Activated naive CD8-positive, alpha-beta T cell treated with anti-CD3 and anti-CD28 coated beads, Interleukin-2, amount 50 U/mL, for 24 hours (primary cell): ENCODE measurements at places on chromosomes 13 and 19.
A peak's percentile ranks its signal among the peaks of the same experiment; 100 is the strongest.

DNA sequence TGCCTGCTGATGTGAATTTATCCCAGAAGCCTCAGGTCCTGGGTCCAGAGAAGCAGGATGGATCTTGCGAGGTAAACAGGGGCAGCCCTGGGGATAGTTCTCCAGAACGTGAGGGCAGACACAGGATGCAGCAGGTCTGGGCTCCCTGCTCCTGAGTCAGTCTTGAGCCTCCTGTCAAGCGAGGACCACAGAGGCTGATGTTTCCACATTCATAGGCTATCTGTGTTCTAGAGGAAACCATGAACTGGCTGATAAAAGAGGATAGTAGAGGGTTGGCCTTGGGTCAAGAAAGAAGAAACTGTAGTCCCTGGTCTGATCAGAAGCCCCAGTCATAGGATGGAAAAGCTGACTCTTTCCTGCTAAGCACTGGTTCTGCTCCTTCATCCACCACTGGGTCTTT, 2.2 kb downstream of the ZNF175 start:
- H3K4me3 ChIP-seq: no peak overlapping the region
- peaks cover 1% of the 10 kb centered on the region for H3K27me3 ChIP-seq
- H3K27ac ChIP-seq: no peak overlapping the region
- peaks cover 45% of the 10 kb centered on the region for H3K36me3 ChIP-seq

DNA sequence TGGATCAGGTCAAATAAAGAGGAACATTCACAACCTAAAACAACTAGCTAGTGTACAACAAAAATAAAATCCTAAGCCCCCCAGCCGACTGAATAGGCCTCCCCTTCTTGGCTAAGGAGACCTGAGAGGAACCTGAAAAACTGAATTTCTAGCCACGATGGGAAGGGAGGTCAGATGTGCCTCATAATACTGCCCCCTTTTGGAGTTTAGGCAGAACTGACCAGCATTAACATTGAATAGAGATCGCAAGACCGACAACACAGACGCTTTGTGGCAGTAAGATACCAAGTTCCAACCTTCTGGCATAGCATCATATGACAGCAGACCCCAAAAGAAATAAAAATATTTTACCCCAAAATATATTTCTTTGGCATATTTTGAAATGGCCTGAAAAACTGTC, 15.9 kb downstream of the CBY2 start:
- H3K4me1 ChIP-seq: no peaks in the 10 kb centered on the region
- no peak overlapping the region for H3K4me3 ChIP-seq
- H3K27me3 ChIP-seq: no peaks in the 10 kb centered on the region
- DNase-seq: no peak
- no peak overlapping the region for H3K27ac ChIP-seq
- H3K36me3 ChIP-seq: no peaks in the 10 kb centered on the region

DNA sequence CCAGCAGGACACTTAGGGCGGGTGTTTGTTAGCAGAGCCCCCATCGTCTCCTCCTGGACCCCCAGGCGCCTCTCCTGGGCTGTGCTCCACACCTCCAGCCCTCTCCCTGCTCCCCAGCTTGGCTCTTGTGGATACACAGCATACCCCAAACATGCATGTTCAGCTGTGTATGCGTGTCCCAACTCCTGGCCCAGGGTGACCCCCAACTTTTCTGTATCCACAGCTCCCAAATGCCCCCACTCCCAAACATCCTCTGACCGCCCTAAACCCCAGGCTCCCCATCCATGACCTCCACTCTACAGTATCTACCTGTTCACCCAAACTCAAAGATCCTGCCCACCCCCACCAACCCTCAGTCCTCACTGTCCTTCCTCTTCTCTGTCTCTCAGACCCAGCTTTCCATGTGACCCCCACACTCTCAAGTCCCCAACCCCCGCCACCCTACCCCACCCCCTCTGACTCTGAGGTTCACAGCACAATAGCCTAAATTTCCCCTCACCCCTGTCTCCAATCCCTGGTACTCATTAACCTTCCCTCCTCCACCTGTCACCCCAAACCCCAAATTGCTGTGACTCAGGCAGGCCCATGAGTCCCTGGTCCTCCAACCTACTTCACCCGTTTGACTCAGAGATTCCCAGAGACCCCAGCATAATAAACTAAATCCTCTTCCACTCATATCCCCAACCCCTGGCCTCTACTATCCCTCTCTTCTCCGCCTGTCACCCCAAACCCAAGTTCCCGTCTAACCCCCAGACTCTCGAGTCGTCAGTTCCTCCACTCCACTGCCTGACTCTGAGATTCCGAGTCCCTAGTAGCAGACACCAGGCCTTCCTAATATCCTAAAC, 968 bp downstream of the UBE2M start:
- peaks cover 58% of the 10 kb centered on the region for H3K36me3 ChIP-seq
- H3K27ac ChIP-seq: peak overlapping the region; percentile 100
- H3K27me3 ChIP-seq: peaks cover 2% of the 10 kb centered on the region
- peaks cover 80% of the 10 kb centered on the region for H3K4me1 ChIP-seq
- H3K4me3 ChIP-seq: peak overlapping the region; percentile 94

DNA sequence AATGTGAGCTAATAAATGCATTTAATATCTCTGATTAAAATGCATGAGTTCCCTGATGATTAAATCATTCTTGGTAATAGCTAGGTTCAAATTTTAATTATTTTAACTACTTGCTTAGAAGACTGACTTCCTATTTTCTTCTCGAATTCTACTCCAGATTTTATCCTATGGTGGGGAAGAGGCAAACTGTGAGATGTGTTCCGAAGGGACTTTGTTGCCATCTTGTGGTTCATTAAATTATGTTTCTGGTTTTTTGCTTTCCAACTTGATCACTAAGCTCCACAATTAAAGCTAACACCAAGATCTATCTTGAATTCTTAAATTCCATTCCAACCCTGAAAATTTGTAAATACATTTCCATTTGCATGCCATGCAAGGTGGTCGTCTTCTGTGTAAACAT, 538.4 kb upstream of the PCDH20 start:
- no peak overlapping the region for H3K4me3 ChIP-seq
- DNase-seq: no peak
- H3K4me1 ChIP-seq: no peaks in the 10 kb centered on the region
- no peaks in the 10 kb centered on the region for H3K36me3 ChIP-seq

- no peaks in the 10 kb centered on the region for H3K27me3 ChIP-seq
- H3K36me3 ChIP-seq: no peaks in the 10 kb centered on the region
- H3K4me1 ChIP-seq: no peaks in the 10 kb centered on the region
Observed at GRCh38 chr13:109454167-109454917, 332.0 kb downstream of the IRS2 start.
